ENCODE measurements at places on chromosomes 1 and 21.

DNA sequence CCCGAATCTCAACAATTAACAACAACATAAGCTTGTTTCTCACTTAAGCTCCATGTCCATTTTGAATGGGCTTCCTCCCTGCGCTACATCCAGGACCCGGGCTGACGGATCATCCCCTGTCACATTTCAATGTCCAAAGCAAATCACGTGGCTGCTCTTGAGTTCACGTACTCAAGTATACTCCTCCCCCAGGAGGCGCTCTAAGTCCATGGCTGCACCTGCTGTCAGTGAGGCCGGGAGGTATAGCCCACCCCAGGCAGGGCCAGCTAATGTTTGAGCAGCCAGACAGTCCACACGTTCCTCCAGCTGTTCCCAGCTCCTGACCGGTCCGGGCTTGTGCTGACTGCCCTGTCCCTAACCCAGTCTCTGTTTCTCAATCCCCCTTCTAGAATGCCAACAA lies 220.8 kb downstream of the SLC35F3 start:
- no peak for DNase-seq

DNA sequence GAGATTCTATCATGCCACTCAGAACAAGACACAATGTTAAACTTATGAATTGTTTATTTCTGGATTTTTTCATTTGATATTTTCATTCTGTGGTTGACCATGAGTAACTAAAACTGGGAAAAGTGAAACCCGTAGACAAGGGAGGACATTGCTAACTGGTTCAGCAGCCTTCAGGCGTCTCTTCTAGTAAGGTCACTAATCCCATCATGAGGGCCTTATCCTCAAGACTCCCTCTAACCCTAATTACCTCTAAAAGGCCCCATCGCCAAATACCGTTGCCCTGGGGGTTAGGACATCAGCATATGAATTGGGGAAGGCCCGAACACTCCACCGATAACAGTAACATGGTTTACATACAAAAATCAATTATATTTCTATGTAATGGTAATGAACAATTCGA lies 247.6 kb downstream of the TM2D1 start:
- DNase-seq: no peak

DNA sequence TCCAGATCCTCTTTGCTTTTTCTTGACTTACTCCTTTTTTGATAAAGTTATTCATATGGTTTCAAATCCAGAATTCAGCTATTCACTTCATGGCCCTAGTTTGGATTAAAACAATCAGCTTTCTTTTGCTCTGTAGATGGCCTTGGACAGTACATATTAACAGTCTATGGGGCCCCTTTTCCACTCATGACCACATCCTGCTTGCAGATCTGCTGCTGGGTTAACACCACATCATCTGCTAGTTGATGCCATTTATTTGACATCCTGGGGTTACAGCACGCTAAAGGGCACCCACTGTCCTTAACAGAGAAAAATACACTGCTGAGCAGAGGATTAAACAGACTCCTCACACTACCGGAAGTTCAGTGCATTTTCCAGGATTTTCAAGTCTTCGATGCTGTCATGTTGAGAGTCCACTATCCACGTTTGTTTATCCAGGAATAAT lies 941 bp upstream of the IFI16 start:
- no peak for DNase-seq

DNA sequence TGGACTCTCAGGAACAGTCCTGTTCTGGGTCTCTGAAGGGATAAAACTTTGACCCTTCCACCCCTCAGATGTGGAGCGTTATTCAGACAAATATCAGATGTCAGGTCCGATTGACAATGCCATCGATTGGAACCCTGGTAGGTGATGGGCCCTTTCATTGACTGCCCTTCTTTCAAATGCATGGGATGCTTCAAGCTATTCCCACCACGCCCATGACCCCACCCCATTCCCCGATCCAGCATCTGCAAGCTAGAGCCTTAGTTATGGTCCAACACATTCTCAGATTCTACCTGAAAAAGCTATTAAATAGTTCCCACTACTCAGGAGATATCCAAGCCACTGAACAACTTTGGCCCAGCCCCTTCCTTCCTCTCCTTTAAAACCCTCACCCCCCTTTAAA lies 12.5 kb downstream of the POLR3GL start:
- no peak for DNase-seq

GRCh38 chr1:200867018-200867811 lies 5.6 kb upstream of the GPR25 start:
- DNase-seq: no peak

- DNase-seq: peak; percentile 87
Observed at GRCh38 chr21:16194095-16194787, 464.5 kb downstream of the USP25 start.

GRCh38 chr21:14545906-14546480 lies at the start of gene SAMSN1:
Gene SAMSN1 (minus strand): TSS chr21:14546315. CDS start chr21:14546261, 54 bp downstream.
- peak; percentile 20 for DNase-seq

DNA sequence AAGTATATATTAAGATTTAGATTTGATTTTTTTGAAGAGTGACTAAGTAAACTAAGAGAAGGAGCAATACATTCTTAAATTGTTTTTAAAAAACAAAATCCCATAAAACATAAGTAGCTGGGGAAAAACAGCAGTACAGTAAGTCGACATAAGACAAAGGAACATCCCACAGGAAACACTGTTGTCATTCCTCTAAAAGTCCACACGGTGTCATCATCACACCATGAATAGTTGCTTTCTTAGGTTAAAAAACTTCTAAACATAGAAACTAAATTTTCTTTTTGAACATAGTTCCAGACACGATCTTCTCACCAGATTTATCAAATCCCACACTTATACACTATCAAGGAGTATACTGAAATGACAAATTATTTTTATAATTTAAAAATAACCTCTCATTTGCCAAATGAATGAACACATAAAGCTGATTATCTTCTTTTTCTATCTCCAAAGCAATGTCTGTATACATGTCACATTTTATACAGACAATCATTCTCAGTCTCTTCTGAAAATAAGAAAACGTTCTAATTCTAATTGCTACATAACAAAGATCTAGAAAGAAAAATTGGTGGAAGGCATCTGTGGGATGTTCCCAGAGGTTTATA lies 15.8 kb downstream of the ODF2L start:
- peak; percentile 57 for DNase-seq

Measured in midbrain (tissue), 1 donor.